ENCODE measurements at places on chromosomes 12 and 14.

- ATAC-seq = no peak
These were observed 48.7 kb downstream of the MIPOL1 start for GRCh38 chr14:37246427-37246829.

GRCh38 chr12:131896811-131897270 is 2.4 kb downstream of the ULK1 start:
- ATAC-seq = no peak

DNA sequence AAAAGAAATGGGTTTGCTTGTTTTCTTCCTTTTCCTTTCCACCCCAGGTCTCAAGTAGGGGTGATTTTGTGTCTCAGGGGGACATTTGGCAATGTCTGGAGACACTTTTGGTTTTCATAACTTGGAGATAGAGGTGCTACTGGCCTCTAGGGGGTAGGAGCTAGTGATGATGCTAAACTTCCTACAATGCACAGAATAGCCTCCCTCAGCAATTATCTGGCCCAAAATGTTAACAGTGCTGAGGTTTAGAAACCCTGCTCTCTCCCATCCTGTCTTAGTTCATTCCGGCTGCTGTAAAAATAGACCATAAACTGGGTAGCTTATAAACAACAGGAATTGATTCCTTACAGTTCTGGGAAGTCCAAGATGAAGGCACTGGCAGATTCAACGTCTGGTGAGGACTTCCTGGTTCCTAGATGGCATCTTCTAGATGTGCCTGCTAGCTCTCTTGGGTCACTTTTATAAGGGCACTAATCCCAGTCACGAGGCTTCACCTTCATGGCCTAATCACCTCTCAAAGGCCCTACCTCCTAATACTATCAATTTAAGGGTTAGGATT is 7.4 kb upstream of the GAS2L3 start:
- ATAC-seq = no peak

DNA sequence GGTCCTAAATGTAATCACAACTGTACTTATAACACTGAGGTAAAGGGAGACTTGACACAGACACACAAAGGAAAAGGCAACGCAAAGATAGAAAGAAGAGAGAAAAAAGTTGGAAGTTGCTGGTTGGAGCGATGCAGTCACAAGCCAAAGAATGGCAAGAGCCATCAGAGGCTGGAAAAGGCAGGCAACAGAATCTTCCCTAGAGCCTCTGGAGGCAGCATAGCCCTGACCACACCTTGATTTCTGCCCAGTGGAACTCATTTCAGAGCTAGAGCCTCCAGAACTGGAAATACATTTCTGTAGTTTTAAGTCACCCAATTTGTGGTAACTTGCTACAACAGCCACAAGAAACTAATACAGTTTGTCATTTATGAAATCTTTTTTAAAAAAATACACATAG is 89.2 kb downstream of the PUS7L start:
- ATAC-seq = no peak

- no peak for ATAC-seq
These were observed 166.9 kb upstream of the LRIG3 start for GRCh38 chr12:59087077-59087673.
